ENCODE measurements at places on chromosomes 2 and 18.

DNA sequence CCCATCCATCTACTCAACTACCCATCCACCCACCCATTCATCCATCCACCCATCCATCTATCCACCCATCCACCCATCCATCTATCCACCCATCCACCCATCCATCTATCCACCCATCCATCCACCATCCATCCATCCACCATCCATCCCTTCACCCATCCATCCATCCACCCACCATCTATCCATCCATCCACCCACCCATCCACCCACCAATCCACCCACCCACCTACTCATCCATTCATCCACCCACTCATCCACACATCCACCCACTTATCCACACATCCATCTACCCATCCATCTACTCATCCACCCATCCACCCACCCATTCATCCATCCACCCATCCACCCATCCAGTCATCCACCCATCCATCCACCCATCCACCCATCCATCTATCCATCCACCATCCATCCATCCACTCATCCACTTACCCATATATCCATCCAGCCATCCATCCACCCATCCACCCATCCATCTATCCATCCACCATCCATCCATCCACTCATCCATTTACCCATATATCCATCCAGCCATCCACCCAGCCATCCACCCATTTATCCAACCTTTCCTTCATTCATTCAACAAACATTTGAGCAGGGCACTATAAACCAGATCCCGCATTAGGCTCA lies 2.1 kb upstream of the NGEF start:
- DNase-seq, result no peak

DNA sequence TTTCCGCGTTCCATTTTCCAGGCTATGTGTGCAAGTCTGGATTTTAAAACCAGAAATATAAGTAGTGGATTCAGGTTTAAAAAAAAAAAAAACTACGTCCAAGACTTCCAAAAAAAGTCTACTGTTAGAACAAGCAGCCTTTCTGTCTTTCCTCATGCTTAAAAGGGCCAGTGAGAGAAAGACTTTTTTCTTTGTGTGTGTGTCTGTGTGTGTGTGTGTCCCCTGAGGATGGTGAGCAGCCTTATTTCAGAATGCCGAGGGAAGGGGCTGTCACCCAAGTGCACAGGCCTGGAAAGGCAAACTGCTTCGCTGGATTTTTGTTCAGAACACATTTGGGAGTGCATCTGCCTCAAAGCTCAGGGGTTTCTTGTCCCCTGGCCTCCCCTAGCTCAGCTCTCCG lies 98.8 kb downstream of the ZBTB7C start:
- DNase-seq, result no peak

DNA sequence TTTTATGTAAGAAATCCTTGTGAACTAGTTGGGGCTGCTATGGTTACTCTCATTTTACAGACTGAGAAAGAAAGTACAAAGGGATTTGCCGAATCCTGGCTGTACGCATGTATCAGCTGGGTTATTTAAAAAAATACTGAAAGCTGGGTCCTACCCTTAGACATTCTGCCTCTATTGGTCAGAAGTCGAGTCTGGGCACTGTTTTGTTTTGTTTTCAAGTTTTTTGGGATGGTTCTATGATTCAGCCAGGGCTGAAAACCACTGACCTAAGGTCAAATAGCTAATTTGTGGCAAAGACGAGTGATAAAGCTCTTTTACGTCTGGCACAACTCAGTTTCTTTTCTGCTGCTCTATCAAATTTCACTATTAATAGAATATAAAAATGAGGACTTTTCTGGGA lies 5.9 kb upstream of the SLC8A1 start:
- no peak for DNase-seq

- no peak for DNase-seq
Observed at GRCh38 chr2:165567273-165567672, 97.8 kb downstream of the CSRNP3 start.

- no peak for DNase-seq
Observed at GRCh38 chr18:69854455-69854854, 93.2 kb downstream of the CD226 start.

- no peak for DNase-seq
Observed at GRCh38 chr2:44793322-44793870, 148.1 kb upstream of the SIX3 start.

- no peak for DNase-seq
Observed at GRCh38 chr2:12533337-12534005, 183.3 kb upstream of the TRIB2 start.

DNA sequence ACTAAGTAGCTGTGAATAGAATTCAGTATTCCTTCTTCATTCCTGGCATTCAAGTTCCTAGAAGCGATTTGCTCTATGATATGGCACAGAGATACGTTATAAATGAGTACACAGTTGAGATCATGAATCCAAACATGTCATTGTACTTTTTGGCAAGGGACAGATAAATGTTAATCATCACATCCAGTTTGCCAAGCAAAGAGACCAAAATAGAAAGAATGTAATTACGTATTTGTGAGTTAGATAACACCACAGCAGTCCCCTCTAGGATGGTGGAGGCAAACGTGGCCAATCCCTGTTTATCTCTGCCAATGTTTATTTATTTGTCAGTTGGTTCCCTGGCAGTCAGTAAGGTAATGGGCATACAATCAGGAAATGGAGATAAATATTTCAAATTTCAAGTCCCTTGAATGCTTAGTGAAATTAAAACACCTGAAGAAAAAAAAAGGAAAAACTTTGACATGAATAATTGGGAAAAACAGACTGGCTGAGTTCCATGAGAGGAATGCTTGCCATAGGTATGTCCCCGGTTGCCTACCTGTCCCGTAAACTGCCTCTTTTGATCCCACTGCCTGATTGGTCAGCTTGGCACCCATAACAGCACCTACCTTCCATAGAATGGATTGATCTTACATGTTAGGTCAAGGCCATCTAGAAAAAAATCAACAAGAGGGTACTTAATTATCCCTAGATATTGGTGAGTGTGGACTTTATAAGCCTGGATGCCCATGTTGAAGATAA lies 451.1 kb upstream of the NETO1 start:
- no peak for DNase-seq

DNA sequence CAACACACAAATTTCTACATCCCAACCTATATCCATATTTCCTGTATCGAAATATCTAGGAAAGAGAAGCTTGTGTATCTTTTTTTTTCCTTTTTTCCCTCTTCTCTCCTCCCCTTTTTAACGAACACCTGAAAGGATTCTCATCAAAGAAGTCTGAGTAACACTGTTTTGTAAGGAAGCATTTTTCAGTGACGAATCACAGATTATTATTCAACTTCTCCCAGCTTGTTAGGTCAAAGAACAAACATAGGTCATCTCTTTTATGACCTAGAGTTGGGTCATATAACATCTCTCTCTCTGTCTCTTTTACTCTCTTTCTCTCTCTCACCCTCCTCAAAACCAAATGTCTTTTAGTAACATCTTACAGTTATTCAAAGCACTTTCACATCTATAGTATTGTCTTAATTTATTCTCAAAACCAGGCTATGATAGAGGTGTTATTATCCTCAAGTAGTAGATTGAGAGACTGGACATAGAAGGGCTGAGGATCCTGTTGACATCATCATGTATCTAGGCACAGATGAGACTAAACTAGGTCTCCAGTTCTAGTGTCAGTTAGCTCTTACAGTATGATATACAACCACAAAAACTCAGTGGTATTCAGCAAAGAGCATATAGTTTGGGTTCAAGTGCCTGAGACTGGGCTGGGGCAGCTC lies 80.1 kb upstream of the SPOPL start:
- no peak for DNase-seq

DNA sequence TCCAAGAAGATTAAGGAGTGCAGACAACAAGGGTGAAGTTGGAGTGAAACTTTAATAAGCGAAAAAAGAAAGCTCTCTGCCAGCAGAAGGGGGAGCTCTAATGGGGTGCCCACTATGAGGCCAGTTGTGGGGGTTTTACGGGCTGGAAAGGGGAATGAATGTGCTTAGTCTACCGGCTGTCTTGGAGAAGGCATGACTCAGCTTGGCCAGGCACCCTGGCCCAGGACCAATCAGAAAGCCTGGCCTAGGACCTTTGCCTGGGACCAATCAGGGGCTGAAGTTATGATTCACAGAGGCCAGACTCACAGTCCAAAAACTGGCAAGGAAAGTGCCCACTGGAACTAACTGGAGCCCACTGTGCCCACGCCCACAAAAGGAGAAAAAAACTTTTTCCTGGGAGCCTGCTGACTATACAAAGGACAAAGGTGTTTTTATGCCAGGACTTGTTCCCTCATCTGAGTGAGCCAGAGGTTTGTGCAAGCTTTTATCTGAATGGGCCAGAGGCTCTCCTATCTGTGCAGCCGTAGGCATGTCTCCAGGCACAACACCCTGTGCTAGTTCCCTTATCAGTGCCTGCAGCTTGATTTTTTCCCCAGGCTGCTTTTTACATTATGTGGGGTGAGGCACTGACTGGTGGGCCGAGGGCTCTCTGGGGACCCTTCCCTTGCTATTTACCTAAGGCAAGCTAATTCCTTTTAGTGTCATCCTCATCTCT lies 18.6 kb downstream of the CMPK2 start:
- DNase-seq, result no peak

DNA sequence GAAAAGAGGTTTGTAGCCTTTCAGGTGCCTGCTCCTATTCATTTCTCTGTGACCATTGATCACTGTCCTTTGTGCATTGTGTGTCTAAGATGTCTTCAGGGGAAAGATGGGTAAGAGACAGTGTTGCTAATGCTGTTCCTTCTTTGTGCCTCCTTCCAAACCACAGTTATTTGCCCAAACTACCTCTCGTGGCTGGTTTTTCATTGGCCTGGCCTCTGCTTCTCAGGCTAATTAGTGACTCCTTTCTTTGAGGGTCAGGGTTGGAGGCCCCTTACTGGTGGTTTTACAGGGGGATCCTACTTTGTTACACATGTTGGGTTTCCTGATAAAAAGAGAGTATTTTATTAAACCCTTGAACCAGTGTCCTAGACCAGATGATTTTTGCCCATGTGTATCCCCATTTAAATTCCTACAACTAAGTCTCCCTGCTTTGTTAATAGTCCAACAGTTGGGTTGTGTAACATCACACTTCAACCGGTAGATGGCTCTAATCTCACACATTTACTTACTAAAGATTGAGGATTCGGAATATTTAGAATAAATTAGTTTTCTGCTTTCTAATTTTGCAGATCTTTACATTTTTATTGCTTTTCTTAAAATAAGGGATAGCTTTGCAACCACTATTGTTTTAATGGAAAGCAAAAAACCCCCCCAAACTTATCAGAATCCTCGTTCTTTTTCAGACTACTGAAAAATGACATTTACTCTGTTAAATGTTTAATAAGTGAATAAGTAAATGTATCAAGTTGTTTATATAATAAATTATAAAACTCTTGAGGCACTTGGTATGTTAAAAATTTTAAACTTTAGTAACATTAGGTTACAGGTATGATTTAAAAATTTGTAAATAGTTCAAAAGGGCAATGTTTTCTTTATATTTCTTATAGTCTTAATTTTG lies 2.4 kb downstream of the MARS2 start:
- peak; percentile 50 for DNase-seq

- DNase-seq, result no peak
Observed at GRCh38 chr18:24293254-24293653, 104.4 kb downstream of the OSBPL1A start.

GRCh38 chr2:10977003-10977402 lies 65.3 kb downstream of the KCNF1 start:
- no peak for DNase-seq

- DNase-seq, result no peak
Observed at GRCh38 chr18:13893418-13893760, 21.9 kb downstream of the MC2R start.

Measured in CD8-positive, alpha-beta T cell (primary cell).